ENCODE measurements at places on chromosomes 16 and 17.

- no peak for DNase-seq
Measured at GRCh38 chr16:17002565-17002964, 468.2 kb downstream of the XYLT1 start.

DNA sequence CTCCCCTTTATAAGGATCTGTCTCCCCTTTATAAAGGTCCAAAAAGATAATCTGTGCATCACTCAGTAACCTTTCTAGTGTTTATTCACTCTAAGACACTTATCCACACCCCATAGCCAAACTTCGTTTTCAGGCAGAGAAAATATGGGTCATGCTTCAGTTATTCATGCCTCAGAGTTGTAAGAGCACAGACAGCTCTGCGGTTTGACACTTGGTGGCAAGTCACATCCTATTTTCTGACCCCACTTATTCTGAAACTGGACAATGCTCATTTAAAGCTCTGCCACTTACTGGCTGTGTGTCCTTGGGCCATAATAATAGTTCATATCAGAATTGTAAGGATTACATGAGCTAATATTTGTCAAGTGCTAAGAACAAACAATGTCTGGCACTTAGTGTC is 2.0 kb upstream of the KRTAP2-1 start:
- no peak for DNase-seq

GRCh38 chr17:82790391-82790790 is 38.5 kb downstream of the TBCD start:
- no peak for DNase-seq

DNA sequence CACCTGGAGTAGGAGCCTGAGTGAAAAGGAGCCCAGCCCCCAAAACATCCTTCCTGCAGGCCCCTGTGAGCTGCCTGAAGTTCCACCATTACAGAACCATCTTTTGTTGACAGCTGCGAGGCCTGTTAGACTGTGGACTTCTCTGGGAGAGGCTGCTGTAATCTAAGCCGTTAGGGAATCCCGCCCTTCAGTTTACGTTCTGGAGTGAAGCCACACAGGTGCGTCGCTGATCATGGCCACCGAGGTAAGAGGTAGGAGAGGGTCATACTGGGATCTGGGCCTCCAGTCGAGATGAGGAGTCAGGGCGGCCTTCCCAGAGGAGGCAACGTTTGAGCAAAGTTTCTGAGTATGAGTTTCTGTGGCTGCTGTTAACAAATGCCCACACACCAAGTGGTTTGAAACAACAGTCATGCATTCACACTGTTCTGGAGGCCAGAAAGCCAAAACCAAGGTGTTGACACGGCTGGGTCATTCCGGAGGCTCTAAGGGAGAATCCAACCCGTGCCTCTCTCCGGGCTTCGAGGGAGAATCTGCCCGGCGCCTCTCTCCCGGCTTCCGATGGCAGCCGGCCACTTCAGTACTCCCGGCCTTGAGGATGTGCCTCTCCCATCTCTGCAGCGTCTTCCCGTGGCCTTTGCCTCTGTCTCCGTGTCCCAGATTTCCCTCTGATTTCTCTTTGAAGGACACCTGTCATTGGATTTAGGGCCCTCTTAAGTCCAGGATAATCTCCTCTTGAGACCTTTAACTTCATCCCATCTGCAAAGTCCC is 26.6 kb upstream of the ATP2C2 start:
- DNase-seq = no peak

DNA sequence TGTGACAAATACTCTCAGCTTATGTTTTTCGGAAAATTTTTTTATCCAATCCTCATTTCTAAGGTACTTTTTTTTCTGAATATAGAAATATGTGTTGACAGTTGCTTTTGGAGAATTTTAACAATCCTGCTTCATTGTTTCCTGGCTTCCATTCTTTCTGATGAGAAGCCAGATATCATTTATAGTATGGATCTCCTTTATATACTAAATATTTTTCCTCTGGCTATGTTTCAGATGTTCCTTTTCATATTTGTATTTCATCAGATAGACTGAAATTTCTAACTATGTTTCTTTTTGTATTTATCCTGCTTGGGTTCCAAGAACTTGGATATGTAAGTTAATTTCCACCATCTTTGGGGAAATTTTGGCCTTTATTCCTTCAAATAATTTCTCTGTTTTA is 138.9 kb upstream of the CDH11 start:
- DNase-seq = no peak

- no peak for DNase-seq
Measured at GRCh38 chr16:10242916-10243315, 60.7 kb upstream of the GRIN2A start.

GRCh38 chr16:75647112-75647491 is 363 bp downstream of the KARS1 start:
- DNase-seq = no peak

DNA sequence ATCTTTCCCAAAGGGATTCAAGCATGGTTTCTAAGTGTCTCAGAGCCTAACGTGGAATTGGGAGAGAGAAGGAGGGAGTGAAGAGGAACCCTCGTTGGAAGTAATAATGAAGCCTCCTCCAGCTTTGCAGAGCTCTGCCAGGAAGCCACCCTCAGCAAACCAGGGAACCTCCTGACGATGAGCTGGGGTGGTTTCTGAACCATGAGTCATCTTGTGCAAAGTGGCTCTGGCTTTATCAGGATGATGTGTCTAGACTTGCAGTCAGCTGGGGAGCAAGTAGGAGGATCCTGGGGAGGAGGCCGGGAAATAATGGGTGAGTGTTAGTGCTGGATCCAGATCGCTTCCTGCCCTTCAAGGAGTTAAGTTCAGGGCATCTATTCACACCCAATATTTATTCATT is 191.7 kb upstream of the RBFOX1 start:
- DNase-seq = no peak

GRCh38 chr17:79435962-79436361 is 174.9 kb downstream of the RBFOX3 start:
- no peak for DNase-seq

DNA sequence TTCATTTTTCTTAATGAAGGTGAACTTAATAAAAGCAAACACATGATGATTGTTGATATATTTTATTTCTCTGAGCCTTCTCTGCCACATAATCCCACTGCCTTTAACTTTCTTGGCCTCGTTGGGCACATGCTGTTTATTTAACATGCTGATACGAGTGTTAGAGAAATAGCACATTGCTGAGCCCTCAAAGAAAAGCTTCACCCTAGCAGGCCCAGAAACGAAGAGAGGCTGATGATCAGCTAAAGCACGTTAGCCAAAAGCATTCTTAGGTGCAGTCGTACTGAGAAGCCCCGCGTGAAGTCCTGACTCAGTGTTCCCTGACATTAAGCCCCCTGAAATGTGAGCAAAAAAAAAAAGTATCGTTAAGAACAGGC is 122.8 kb downstream of the CCDC182 start:
- DNase-seq = no peak

- no peak for DNase-seq
Measured at GRCh38 chr17:9557857-9558256, 17.8 kb downstream of the STX8 start.
